ENCODE measurements at places on chromosomes 1 and 21.

DNA sequence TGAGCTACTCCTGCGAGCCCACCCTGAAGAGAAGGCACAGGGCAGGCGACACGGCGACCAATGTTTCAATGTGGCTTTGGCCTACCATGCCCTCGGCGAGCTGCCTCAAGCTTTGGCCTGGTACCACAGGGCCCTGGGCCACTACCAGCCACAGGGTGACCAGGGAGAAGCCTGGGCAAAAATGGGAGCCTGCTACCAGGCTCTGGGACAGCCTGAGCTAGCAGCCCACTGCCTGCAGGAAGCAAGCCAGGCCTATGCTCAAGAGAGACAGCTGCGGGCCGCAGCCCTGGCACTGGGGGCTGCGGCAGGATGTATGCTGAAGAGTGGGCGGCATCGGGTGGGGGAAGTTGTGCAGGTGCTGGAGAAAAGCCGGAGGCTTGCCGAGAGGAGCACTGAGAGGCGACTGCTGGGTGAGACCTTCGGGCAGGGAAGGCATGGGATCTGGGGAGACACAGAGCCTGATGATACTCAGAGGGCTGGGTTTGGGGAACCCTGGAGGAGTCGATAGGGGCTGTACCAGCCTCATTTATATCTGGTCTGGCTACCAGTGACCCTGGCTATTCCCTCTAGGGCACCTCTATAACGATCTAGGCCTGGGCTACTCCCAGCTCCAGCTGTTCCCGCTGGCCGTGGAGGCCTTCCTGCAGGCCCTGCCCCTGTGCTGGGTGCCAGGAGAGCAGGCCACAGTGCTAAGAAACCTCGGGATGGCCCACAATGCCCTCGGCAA is 2.3 kb downstream of the TTC24 start:
- no peaks in the 10 kb centered on the region for H3K27me3 ChIP-seq
- H3K36me3 ChIP-seq = peaks cover 4% of the 10 kb centered on the region
- peaks cover 9% of the 10 kb centered on the region for H3K4me1 ChIP-seq
- H3K27ac ChIP-seq = peak overlapping the region; percentile 90
- peak overlapping the region; percentile 78 for H3K4me3 ChIP-seq
- no peak for DNase-seq

DNA sequence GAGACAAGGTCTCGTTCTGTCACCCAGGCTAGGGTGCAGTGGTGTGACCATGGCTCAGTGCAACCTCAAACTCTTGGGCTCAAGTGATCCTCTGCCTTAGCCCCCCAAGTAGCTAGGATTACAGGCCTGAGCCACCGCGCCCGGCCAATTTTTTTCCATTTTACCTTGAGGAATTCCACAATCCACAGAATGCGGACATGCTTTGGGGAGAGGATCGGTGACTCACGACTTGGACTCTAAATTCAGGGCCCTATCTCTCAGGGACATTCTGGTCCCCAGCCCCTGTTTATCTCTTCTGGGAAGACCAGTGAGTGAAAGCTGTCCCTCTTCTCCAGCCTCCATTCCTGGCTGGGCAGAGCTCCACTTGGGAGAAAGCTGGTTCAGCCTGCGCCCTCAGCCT is 5.2 kb downstream of the PADI1 start:
- no peak overlapping the region for H3K27ac ChIP-seq
- H3K27me3 ChIP-seq = peaks cover 65% of the 10 kb centered on the region
- peaks cover 14% of the 10 kb centered on the region for H3K4me1 ChIP-seq
- peaks cover 8% of the 10 kb centered on the region for H3K36me3 ChIP-seq
- DNase-seq = no peak

- DNase-seq = no peak
- no peaks in the 10 kb centered on the region for H3K4me1 ChIP-seq
- H3K27ac ChIP-seq = no peak overlapping the region
- H3K27me3 ChIP-seq = peaks cover 22% of the 10 kb centered on the region
Measured at GRCh38 chr1:227940791-227941241, 6.9 kb downstream of the WNT9A start.

DNA sequence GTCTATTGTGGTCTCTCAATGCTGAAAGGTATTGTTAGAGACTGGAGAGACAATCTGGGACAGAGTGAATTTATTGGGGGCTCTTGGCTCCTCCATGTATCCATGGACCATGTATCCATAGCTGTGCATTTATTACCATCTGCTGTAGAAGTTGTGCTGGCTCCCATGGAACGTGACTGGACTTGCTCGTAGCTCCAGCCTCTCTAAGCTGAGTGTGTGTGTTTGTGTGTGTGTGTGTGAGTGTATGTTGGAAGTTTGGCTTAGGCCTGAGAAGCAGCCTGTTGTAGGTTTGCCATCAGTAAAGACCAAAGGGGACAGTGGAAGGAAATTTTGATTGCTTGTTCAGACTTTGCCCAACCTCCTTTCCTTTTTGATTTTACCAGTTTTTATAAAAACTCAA is 105.7 kb upstream of the USP24 start:
- peaks cover 41% of the 10 kb centered on the region for H3K27me3 ChIP-seq
- no peak overlapping the region for H3K4me3 ChIP-seq
- H3K4me1 ChIP-seq = peaks cover 2% of the 10 kb centered on the region
- no peak for DNase-seq
- H3K27ac ChIP-seq = no peak overlapping the region
- H3K36me3 ChIP-seq = no peaks in the 10 kb centered on the region

- peaks cover 74% of the 10 kb centered on the region for H3K27me3 ChIP-seq
- H3K36me3 ChIP-seq = peaks cover 4% of the 10 kb centered on the region
- DNase-seq = no peak
- no peak overlapping the region for H3K27ac ChIP-seq
Measured at GRCh38 chr21:45892156-45892915, 89.2 kb upstream of the COL6A1 start.

All from effector memory CD8-positive, alpha-beta T cell (primary cell).